Right renal pelvis (tissue), 4 donors: ENCODE measurements at places on chromosomes 13 and 19.

GRCh38 chr13:75505327-75505726, 23.4 kb upstream of the TBC1D4 start:
- no peak for DNase-seq

GRCh38 chr19:14779151-14779550, 791 bp upstream of the ADGRE2 start:
- DNase-seq: no peak

- no peak for DNase-seq
These were observed 11.3 kb upstream of the ERICH6B start for GRCh38 chr13:45626731-45627374.

- DNase-seq: no peak
These were observed 80.6 kb downstream of the KDM4B start for GRCh38 chr19:5049561-5049960.

DNA sequence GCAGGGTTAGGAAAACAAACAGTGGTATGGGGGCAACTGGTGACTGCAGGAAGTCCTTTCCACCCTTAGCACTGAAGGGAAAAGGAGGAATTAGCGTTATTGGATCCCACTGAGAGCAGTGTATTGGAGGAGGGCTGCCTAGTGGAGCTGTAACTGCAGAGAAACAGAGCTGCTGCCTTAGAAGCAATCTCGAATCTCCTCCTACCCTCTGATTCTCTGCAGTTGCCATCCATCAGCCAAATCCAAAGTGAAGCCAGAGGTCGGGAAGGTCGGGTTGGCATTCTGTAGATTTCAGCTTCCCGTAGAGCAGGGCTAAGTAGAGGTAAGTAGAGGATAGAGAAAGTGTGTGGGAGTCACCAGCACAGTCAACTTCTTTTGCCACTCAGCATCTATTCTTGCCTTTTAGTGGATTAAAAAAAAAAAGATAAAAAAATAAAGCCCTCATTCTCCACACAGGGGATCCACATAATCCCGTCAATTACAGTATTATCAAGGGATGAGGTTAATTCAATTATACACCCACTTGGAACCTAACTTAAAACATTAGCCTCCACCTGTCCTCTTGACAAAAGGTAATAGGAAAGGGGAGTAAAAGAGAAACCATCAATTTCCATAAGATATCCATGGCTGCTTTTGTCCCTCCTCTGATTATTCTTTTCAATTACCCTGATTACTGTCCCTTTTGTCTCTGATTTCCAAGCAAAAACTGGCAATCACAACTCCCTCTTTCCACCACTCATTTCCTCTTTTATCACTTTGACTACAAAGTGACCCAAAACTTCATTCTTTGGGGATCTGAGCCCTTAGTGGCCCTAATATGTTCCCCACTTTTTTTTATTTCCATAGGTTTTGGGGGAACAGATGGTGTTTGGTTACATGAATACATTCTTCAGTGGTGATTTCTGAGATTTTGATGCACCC, 234.7 kb downstream of the RBM26 start:
- no peak for DNase-seq

- DNase-seq: no peak
These were observed 1.4 kb downstream of the KCTD15 start for GRCh38 chr19:33797802-33798671.

GRCh38 chr19:53019684-53020083, 6.0 kb downstream of the ERVV-1 start:
- no peak for DNase-seq

- no peak for DNase-seq
These were observed 2.0 kb downstream of the ELF1 start for GRCh38 chr13:41017159-41017558.
